Ovary (tissue), 10 donors: ENCODE measurements at places on chromosomes 2 and 18. TPM values are rescaled to one million over a fixed set of nuclear protein-coding genes. Genes with fewer than 3 reads are reported as not detected.

DNA sequence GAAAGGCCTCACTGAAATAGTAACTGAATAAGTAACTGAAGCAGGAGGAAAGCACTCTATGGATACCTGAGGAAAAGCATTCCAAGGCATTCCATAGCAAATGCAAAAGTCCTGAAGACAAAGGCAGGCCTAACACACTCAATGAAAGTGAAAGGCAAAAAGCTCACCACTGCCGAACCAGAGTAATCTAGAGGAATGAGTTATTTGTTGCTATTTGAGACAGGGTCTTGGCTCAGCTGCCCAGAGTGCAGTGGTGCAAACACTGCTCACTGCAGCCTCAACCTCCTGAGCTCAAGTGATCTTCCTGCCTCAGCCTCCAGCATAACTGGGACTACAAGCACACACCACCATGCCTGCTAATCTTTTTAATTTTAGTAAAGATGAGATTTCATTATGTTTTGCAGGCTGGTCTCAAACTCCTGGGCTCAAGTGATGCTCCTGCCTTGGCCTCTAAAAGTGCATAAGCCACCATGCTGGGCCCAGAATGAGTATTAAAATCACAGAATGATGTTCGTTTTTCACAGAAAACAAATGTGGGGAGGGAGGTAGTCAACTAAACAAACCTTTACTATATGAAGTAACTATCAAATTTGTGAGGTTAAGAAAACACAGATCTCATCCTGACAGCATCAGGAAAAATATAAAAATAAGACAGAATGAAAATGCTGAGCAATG, 17.9 kb downstream of the PIAS2 start:
- DNase-seq, result no peak

DNA sequence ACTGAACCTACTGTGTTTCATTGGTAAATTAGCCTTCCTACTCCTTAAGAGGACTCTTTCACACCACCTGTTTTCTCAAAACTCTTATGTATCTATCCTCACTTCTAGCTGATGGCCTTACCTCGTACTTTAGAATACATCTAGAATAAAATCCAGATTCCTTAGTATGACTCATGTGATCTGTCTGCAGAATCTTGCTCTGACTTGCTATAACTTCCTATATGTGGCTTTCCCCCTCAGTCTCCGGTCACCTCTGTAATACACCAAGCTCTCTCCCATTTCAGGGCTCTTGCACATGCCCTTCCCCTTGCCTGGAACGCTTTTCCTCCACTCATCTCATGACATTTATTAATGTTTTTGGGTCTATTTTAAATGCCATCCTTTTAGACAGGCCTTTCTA, 95.6 kb upstream of the LHCGR start:
- DNase-seq, result no peak

DNA sequence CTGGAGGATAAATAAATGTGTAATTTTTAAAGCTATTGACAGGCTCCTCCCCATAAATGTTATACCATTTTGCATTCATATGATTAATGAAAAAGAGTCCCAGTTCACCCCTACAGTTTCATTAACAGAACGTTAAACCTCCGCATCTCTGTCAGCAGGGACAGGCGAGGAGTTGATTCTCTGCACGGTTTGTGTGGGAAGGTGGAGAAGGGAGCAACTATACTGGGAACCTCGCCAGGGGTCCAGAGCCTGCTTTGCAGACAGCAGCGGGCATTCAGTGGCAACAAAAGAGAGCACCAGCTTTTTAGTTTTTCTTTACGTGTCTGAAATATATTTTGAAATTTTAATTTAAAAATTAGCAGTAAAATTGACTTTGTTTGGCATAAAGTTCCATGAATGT, 101.4 kb downstream of the FARSB start:
- no peak for DNase-seq

ME2 gene
- 39.3 TPM for total RNA-seq

CYP1B1 gene
- 8.7 TPM for total RNA-seq
